ENCODE measurements at places on chromosomes 5 and 9.

DNA sequence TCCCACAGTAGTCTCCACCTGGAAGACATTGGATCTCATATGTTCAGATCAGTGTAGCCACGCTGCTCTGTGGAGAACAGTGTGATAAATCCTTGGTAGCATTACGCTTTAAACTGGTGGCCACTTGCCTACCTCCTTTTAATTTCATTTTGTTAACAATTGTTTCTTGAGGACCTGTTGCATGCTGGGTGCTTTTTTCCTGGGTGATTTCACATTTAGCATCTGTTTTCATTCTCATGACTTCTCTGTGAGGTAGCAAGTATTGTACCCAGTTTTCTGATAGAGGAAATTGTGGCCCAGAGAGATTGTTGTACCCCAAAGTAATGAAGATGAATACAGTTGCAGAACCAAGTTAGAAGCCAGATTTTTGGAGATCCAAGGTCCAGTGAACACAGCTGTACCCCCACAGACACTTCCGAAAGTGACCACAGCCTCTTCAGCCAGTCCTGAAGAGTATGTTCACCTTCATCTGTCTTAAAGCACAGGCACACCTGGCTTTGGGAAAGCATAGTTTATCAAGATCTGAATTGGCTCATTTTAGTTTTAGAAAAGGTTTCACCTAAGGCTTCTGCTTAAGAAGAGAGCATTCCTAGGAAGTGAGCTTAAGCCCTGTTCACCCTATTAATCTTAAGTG, 75.2 kb downstream of the F2RL2 start:
- DNase-seq = no peak

- DNase-seq = no peak
Observed at GRCh38 chr5:10862085-10862484, 101.1 kb upstream of the DAP start.

DNA sequence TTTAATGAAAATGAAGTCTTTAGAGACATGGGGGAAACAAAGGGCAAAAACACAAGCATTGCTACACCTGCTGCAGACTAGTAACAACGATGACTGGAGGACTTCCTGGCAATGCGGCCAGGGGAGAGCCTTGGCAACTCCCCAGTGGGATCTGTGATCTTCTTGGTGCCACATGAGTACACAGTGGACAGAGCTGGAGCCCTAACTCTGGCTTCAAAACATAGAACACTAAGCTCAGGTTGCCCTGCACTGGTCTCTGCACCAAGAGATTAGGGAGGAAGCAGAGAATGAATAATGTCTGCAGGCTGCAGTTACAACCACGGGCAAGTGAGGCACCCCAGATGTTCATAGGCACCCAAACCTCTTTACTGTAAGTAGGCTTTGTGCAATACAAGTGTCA, 91.1 kb downstream of the MRPS27 start:
- DNase-seq = no peak

- no peak for DNase-seq
Observed at GRCh38 chr5:37136694-37137093, 112.5 kb downstream of the CPLANE1 start.

DNA sequence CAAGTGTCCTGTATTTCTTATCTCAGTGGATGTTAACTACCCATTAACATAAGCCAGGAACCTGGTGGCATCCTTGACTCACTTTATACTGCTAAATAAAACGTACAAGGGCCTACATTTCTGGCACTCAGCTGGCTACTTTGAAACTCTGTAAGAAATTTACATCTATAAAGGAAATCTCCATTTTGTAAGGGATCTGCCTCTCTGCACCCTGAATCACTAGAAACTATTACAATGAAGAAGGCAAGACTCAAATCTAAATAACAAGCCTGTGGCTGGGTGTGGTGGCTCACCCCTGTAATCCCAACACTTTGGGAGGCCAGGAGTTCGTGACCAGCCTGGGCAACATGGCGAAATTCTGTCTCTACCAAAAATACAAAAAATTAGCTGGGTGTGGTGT, 51.5 kb downstream of the RAPGEF1 start:
- no peak for DNase-seq

DNA sequence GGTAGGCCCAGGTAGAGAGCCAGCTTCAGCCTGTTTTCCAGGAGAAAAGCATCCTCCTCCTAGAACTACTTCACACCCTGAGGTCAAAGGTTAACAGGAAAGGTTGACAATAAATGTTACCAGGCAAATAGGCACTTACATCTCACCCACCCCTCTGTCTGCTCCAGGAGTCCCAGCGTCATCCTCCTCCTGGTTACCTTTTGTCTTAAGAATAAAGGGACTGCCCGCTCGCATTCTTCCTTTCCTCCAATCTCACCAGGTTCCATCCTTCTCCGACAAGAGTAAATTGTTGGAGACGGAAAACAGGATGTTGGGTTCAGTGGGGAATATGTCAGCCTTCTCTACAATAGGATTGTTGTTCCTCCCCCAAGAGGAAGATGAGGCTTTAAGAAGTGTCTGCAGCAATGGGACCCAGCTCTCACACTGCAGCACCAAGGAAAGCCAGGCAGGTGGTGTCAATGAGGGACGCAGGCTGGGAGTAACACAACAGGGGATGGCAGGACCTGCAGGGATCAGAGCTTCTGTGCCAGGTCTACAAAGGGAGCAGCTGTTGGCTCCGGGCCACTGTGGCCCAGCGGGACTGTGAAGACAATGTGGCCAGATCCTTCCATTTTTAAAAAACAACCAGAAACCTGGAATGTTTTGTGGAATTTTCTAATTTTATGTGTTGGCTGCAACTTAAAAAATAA, 29.0 kb downstream of the FAT2 start:
- DNase-seq = no peak

DNA sequence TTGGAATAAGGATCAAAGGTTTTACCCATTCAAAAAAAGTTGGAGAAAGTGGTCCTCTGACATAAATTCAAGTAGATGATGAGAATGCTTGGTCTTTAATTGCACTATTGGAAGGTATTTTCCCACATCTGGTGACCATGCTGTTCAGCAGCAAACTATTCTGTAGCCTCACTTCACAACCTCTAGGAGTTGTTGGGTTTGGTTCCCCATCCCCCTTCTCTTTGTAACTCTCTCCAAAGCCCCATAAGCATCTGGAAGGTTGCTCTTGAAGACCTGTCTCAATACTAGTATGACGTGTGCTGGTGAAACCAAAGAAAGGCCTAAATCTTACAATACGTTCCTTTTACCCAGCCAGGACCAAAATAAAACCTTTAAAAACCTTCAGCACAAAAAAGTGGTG, 8.5 kb downstream of the RGMB start:
- DNase-seq = no peak

DNA sequence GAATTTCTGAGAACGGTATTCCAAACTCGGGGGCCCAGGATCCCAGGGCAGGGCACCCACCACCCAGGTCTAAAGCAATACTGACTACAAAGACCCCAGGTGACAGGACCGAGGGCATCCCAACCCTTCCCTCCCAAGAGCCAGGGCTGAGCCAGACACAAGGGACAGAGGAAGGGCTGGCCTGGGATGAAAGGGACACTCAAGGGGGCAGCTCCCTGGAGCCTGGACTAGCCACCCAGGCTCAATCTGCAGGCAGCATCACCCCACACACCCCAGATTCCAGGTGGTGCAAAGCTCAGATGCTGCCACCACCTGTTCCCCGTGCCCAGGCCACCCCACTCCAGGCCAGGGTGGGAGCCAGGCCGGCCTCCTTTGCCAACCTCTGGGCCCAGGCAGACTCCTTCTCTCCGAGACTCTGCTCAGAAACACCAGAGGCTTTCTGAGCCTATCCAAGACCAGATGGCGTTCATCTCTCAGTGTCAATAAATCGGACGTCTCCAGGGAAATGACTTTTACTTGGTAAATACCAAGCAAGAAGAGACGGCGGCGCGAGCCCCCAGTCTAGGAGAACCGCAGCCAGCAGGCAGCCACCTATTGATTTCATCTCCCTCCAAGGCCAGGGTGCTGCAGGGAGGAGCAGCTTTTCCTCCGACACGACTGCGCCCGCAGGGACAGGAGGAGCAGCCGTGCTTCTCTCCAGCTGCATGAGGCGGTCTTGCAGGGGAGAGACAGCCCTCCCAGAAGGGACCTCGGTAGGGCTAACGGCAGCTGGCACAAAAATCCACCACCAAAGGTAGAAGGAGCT, 94.1 kb upstream of the ADAMTS2 start:
- DNase-seq = no peak

GRCh38 chr9:91029650-91030361, 228.2 kb downstream of the SYK start:
- no peak for DNase-seq

- no peak for DNase-seq
Observed at GRCh38 chr5:109844695-109845094, 155.0 kb downstream of the MAN2A1 start.

DNA sequence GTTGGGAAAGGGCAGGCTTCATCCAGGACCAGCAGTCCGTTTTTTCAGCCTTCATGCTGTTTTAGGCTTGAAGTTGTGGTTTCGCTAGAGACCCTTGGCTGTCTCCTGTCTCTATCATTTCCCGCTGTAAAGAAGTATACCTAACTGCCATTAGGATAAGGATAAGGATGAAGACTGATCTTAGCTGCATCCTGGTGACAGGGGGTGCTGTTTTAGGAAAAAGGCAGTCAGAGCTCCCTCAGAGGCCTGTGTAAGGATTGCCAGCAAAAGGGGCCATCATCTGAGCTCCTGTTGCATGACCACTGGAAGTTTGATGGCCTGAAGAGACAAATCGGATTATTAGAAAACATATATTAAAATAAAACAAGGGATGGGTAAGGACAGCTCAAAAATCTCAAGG, 64.8 kb upstream of the FGF10 start:
- DNase-seq = no peak

- DNase-seq = no peak
Observed at GRCh38 chr9:68711281-68711680, 6.2 kb downstream of the PIP5K1B start.

DNA sequence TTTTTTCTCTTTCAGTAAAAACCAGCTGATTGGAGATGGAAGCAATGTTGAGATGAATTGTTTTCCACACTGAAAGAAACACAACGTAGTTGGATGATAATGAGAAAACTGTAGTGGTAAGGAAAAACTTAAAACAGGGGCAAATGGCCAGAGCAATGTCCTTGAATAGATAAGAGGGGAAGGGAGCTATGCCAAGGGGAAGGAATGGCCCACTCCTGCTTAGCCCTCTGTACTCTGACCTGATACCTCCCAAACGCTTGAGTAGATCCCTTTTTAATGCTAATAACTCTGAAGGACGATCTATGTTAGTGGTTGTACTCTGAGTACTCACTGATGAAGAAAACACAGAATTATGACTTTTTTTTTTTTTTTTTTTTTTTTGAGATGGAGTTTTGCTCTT, 114.7 kb upstream of the DAB2 start:
- DNase-seq = no peak

DNA sequence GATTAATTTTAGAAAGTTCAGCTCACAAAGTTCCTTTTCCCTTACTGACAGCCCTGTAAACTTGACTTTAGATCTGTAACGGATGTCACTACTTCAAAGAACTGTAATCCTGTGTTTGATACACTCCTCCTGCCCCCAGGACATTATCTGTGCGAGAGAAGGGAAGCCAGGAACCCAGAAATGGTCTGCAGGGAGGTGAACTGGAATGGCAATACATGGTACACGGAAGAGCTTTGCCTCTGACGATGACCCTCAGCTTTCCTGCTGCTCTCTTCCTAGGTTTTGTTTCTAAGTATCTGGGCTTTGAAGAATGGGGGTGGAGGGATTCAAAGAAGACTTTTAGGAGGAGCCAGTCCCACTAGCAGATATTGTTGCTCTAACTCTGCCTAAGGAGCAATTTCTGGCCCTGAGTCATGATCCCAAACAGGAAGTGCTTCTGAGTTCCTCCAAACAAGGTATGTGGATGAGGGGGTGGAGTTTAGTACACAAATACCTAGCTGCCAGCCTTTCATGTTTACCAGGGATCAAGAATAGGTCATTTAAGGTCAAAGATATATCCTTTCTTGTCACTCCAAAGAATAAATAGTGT, 43.4 kb upstream of the TMC1 start:
- DNase-seq = no peak

DNA sequence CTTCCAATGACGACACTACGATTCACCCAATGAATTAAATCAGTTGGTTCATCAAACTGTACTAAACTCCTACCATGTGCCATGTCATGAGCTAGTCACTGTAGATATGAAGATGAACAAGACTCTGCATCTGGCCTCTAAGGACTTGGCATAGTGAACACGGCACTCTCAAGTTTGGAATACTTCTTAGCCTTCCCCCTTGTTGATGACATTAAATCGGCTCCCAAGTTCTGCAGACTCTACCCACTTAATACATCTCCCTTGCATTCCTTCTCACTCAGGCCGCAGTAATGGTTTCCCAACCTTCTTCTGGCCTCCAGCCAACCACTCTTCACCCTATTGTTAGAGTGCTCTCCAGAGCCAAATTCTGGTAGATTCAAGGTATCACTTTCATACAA, 184.7 kb downstream of the MAPKAP1 start:
- DNase-seq = no peak

- DNase-seq = no peak
Observed at GRCh38 chr5:143837306-143837848, 25.4 kb downstream of the HMHB1 start.

Measured in activated CD4-positive, alpha-beta T cell treated with anti-CD3 and anti-CD28 coated beads for 4 hours (primary cell).